ENCODE measurements at places on chromosomes 2 and 18.

GRCh38 chr2:30293303-30293921 lies 62.1 kb downstream of the LBH start:
- DNase-seq = no peak

- no peak for DNase-seq
These were observed 218.9 kb upstream of the TANK start for GRCh38 chr2:160941290-160941846.

- no peak for DNase-seq
These were observed 196.3 kb upstream of the SIX3 start for GRCh38 chr2:44744961-44745892.

DNA sequence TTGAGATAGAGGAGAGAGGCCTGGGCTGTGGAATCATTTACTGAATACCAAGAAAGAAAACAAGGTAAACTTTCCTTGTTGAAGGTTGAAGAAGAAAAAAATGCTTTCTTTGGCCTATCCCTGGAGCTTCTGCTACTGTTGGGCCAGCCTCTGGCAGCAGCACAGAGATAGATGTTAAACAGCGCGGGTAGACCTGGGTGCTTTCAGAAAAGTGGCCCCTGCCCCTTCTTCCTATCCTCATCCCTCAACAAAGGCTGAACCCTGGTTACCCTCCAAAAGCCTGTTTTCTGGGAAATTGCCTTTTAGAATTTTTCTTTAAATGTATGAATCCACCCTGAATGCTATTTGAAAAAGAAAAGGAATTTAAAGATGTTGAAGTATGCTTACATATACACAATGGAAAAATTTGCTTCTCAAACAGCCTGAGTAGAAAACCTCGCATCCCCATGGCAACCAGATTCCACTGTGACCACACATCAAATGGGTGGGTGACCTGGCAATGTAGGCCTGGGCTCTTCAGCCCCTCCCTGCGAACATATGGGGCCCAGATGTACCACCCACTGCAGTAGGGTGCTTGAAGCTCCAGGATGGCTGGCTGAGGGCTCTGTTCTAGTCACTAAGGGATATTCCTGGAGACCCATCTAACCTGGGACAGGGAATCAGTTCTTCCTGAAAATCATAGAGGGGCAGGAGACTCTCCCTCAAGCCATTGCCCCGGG lies 23.4 kb upstream of the CHRNA1 start:
- no peak for DNase-seq

- no peak for DNase-seq
These were observed 161.9 kb downstream of the NBAS start for GRCh38 chr2:15399241-15399640.

DNA sequence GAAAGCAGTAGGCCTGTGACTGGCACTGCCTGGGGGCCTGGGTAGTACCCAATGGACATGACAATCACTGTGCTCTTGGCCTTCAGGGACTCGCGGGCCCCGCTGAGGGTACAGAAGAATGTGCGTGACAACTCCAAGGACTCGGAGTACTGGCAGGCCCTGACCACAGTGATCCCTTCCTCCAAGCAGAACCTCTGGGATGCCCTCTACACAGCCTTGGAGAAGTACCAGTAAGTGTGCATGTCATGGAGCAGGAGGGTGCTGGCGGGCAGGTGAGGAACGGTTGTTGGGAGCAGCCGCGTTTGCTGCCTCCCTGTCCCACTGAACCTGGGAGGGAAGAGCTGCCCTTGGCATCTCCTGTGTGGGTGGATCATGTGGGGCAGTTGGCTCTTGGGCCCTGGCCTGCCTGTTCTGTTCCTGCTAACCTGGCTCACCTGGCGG lies 23.3 kb downstream of the OTOF start:
- DNase-seq = no peak

GRCh38 chr2:143241403-143242088 lies 112.3 kb downstream of the ARHGAP15 start:
- no peak for DNase-seq

DNA sequence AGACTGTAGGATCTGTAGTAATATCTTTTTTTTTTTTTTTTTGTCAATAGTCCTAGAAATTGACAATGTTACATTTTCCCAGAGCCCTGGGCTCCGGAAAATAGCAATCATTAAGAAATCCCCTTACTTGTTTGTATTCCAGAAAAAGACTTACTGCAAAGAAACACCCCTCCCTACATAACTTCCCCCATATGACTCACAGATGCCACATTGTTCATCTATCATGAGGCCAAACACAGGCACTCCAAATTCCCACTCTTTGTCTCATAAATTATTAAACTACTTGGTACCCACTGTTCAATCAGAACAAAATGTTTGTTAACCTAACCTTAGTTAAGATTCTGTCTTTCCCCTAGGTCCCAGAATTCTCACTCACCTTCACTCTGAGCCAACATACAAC lies 53.5 kb downstream of the TEX51 start:
- DNase-seq = no peak

DNA sequence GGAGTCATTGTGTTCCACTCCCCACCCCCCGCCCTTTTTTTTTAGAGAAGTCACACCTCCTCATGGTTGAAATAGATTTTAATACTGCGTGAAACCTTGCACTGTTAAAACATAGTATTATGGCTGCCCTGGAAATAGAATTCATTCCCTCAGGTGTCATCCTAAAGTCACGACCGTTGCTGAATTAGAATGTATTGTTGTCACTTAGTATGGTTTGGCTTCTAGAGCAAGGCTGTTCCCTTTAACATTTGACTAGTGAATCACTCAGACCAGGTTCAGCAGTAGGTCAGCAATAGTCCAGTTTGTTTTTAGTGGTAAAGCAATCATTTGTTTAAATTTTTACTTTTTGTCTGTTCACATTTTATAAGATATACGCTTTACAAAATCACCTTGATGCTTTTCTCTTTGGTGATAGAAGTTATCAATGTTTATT lies 1.2 kb downstream of the BABAM2 start:
- DNase-seq = no peak

DNA sequence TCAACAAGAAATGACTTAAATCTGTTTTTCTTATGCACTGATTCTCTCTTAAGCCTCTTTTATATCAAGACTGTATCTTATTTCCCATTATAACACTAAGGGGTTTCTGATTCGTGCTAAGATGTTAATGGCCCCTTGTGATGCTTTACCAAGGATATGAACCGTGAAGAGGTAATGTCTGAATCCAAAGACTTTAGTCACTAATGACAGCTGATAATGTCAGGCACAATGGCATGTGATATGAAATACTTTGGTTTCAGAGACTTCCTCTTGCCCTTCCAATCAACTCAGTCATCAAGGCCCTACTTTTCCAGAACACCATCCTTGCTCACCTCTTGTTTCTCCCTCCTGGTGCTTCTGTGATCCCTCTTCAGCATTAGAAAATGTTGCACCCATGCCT lies 262.8 kb downstream of the KCNE4 start:
- no peak for DNase-seq

DNA sequence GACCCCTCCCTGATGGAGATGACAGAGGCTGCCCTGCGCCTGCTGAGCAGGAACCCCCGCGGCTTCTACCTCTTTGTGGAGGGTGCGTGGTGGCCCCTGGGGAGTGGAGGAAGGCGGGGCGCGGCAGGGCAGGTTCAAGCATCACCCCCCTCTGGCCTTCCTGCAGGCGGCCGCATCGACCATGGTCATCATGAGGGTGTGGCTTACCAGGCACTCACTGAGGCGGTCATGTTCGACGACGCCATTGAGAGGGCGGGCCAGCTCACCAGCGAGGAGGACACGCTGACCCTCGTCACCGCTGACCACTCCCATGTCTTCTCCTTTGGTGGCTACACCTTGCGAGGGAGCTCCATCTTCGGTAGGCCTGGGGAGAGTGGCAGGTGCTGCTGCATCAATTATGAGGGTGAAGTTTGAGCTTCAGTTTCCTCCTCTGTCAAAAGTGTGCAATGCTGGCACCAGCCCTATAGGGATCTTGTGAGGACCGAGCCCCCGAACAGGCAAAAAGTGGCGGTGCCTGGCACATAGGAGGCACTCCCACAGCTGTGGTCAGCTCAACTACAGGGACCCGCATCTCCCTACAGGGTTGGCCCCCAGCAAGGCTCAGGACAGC lies 2.2 kb downstream of the ALPI start:
- DNase-seq = no peak

DNA sequence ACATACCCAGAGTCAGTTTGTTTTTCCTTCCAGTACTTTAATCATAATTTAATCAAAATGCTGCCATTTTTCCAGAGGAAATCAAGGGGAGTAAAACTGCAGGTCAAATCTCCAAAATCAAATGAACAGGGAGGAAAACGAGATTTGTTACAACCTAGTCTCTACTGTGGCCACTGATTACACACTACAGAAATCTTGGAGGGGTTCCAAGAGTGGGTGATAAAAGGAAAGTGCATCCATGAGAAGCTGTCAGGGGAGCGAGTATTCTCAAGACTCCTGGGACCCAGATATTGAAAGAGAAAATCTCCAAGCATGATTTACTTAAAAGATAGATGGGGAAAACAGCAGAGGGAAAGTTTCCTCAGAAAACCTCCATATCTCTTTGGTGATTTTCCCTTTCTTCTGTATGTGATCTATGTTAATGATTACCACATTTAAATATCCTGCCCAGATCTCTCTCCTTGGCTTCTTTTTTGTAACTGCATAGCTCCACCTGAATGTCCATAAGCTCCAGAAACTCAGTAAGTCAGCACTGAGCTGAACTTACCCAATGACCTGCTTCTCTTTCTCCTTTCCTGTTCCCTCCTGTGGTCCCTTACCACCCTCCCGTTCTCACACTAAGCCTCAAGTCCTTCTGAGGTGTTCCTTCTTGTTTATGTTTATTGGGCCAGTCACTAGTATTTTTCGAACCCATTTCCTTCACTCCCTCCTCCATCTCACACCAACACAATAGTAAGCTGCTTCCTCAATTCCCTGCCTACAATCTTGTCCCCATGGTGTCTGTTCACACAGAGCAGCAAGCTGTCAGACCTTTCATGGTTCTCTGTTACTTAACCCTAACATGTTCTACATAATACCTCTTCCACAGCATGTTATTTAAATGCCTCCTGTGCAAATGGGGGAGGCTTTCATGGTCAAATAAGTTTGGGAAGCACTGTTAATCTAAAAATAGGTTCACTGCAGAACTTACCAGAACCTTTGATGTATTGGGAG lies 73.9 kb upstream of the TWSG1 start:
- DNase-seq = no peak

GRCh38 chr2:20235655-20236305 lies 10.8 kb upstream of the SDC1 start:
- DNase-seq = no peak

- no peak for DNase-seq
These were observed 137.6 kb downstream of the ATL2 start for GRCh38 chr2:38239452-38239851.

GRCh38 chr2:238123991-238124470 lies 14.4 kb upstream of the KLHL30 start:
- DNase-seq = no peak

GRCh38 chr2:240720686-240721595 lies 29.3 kb downstream of the AQP12A start:
- DNase-seq = no peak

GRCh38 chr18:28574175-28574574 lies 397.2 kb upstream of the CDH2 start:
- DNase-seq = no peak

DNA sequence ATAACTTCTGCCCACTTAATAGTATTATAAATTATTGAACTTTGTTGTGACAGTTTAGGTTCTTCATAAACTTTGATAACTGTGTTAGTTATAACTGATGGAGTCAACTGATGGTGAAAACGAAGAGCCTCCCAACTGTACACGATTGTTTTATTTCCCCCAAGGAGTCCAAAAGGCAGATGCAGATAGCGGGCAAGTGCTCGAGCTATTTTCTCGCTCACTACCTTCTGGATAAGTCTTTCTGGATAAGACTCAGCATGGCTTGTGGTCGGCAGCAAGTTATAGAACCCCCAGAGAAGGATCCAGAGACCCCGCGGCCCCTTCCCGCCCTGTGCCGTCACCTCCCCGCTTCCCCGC lies 517 bp downstream of the GCFC2 start:
- DNase-seq = no peak

GRCh38 chr2:240565333-240566202 lies 2.7 kb upstream of the RNPEPL1 start:
- peak; percentile 88 for DNase-seq

- no peak for DNase-seq
These were observed 233.7 kb downstream of the PRKCE start for GRCh38 chr2:45885171-45885621.

DNA sequence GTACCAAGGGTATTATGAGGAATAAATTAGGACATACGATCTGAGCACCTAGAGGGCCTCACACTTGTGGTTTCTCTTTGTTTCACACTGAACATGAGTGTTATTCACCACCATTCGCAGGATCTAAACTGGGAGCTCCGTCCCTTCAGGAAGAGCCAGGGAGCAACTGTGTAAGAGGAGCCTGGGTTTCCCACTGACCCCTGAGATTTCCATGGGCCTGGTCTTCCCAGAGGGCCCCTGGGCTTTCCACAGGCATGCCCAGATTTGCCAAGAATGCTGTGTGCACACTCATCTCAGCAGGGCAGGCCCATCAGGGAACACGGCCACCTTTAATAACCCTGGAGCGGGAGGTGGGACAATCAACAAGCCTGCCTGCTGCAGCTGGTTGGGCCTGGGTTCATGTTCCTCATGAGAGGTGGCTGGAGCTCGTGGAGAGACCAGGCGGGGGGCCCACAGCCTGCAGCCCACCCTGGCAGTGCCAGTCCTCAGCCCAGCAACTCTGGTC lies 416.8 kb upstream of the MYT1L start:
- DNase-seq = no peak

GRCh38 chr2:39121523-39122063 lies 742 bp upstream of the SOS1 start:
- DNase-seq = no peak

DNA sequence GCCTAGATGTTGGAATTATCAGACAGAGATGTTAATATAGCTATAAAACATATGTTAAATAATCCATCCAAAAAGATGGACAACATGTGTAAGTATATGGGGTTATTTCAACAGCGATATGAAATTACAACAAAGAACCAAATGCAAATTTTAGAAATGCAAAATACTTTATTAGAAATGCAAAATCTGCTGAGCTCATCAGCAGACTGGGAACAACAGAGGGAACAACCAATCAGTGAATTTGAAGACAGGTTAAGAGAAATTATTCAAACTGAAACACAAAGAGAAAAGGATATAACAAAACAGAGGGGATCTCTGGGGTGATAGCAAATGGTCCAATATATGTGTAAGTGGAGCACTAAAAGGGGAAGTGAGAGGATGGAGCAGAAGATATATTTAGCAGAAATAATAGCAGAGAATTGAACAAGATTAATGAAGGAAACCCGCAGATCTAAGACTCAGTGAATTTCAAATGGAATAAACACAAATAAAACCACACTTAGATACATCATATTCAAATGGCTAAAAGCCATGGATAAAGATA lies 13.5 kb upstream of the HS6ST1 start:
- DNase-seq = no peak

- no peak for DNase-seq
These were observed 49.6 kb downstream of the ATP9B start for GRCh38 chr18:79118797-79119196.

- DNase-seq = no peak
These were observed 36.3 kb downstream of the NCKAP1 start for GRCh38 chr2:183001948-183002347.

GRCh38 chr18:55732227-55733106 lies 144.5 kb upstream of the TCF4 start:
- DNase-seq = no peak

GRCh38 chr2:126664234-126664633 lies 8.3 kb downstream of the GYPC start:
- peak; percentile 22 for DNase-seq

Measured in stimulated activated CD4-positive, alpha-beta T cell treated with anti-CD3 and anti-CD28 coated beads, Interleukin-2, amount 100 ng/mL, for 24 hours (primary cell).